Activated naive CD4-positive, alpha-beta T cell (primary cell): ENCODE measurements at places on chromosomes 13 and 19.

DNA sequence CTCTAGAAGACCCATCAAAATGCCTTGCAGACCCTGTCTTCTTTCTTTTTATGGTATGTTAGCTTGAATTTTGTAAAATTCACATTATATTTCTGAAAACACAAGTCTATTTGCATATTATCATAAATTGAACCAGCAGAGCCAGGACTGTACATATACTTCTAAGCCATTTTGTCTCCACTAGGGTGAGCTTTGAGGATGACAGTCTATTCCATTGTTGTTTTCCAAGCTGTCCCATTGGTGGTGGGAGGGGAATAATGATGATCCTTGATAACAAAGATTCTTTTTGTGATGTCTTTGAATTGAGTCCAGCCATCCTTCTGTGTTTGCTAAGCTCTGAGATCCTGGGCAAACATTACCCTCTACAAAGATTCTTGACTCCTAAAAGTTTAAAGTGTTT, 359.3 kb upstream of the PCDH20 start:
- no peak for DNase-seq

- peak; percentile 38 for DNase-seq
These were observed 15.1 kb downstream of the NDUFB7 start for GRCh38 chr19:14556662-14557188.

- DNase-seq: no peak
These were observed 5.5 kb upstream of the ZNF175 start for GRCh38 chr19:51565583-51565982.

DNA sequence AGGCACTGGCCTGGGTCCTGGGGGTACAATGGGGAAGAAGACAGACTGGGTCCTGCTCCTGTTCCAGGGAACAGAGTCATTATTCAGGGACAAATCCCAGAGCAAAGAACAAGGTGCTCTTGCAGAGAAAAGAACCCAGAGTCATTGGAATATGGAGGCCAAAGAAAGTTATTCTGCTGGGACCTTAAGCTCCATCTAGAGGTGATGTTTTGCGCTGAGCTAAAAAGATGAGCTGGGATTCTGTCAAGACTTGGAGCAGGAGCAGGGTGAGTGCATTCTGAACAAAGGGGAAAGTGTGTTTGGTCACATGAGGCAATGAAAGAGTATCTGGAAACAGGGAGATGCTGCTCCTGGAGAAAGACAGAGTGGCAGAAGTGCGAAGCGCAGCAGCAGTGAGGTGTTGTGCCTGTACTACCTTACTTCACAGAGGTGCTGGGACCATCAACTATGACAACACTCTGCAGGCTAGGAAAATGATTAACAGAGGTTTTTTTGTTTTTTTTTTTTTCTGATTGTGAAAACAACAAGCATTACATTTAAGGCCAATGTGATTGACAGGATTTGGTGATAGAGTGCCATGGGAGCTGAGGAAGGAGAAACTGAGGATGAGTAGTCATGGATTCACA, 95.3 kb upstream of the TNFSF11 start:
- DNase-seq: no peak

GRCh38 chr19:35718345-35719041, 690 bp downstream of the KMT2B start:
- DNase-seq: no peak

- no peak for DNase-seq
These were observed 13.1 kb upstream of the LAMP1 start for GRCh38 chr13:113283904-113284303.

GRCh38 chr13:65461590-65461989, 1768.5 kb downstream of the PCDH9 start:
- no peak for DNase-seq

GRCh38 chr13:25725104-25725503, 326.7 kb downstream of the SHISA2 start:
- no peak for DNase-seq

DNA sequence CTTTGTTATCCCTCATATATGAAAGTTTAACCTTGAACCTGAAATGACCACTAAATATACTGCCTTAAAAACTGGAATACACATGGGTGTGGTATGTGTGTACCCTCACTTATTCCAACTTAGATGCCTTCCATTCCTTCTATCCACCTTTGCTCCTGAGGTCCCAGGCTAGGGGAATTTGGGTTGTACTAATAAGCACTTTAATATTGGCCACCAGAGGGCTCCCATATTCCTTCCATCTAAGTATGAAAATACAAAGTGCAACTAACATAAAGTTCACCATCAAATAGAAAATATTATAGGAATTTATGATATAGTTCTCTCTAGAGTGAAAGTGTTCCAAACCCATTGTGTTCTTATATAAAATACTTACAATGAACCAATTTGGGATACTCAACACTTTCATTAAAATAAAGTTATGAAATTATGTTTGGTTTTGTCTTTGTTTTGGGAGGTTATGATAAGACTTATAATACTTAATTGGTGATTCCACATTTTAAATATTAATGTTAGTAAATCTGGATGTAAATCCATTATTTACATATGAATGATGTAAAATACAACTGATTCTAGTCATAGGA, 62.3 kb downstream of the ITGBL1 start:
- no peak for DNase-seq

- DNase-seq: no peak
These were observed 35.0 kb downstream of the FLT1 start for GRCh38 chr13:28459911-28460310.

DNA sequence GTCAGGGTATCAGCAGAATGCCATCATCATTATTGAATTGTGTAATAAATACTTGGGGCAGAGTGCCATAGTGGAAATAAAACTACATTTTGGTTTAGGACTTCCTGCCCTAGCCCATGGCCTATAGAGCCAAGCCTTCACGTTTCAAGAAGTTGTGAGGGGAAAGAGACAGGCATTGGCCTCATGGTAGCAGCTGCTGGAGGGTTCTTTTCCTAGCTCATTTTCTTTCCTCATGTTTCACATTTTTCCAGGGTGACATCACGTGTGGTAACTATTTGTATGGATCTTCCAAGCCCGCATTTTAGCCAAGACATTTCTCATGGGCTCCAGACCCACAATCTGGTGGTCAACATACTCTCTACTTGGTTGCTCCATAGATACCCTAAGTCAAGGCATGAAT, 80.4 kb downstream of the LRCH1 start:
- DNase-seq: no peak

- no peak for DNase-seq
These were observed 163.5 kb downstream of the COG6 start for GRCh38 chr13:39818953-39819352.

GRCh38 chr13:41004875-41005693, 14.0 kb downstream of the ELF1 start:
- DNase-seq: no peak

GRCh38 chr19:45569619-45570421, 14.8 kb downstream of the OPA3 start:
- DNase-seq: peak; percentile 49

DNA sequence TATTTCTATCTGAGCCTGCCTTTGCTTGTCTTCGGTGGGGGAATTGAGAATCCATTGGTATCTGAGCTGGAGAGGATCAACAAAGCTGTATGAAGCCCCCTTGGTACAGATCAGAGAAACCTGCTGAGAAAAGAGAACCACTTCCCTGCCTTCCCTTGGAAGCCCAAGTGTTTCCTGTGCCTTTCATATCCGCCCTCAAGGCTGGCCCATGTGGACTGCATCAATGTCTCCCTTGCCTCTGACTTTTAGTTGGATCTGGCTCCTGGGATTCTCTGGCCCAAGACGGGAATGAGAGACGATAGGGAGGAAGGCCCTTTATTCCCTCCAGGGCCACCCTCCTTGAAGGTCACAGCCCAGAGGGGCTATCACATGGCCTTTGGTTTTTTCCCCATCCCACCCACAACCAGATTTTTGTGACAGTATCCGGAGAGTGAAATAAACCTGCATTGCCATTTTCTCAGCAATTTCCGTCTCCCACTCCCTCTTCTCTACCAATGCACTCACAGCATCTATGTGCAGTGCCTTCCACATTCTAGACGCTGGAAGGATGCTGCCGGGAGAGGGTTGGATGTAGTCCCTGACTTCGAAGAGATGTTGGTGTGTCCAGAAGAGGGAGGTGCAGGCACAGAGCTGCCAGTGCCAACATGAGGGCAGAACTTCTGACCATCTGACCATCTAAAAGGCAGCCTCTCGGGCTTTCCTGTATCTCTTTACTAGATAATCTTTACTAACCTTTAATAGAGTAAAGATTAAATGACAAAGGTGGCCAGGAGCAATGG, 63.8 kb downstream of the KCTD15 start:
- no peak for DNase-seq

- DNase-seq: no peak
These were observed 401.6 kb downstream of the COG6 start for GRCh38 chr13:40056898-40057619.

GRCh38 chr13:102839462-102839861, 6.4 kb upstream of the ERCC5 start:
- DNase-seq: no peak

DNA sequence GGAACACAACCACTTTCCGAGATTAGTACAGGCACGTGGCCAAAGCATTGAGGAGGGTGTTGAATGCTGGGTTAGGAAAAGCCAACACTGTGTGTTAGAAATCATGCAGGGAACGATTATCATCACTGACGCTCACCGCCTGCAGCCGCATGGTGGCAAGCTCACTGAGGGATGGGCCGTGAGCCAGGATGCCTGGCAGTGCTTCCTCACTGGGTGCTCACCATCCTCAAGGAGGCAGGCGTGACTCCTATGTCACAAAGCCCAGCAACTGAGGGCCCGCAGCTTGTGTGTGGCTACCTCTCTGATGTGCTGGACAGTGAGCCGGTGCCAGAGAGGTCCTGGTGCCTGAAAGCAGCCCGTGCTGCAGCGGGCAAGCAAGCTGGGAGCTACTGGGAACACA, 30.4 kb upstream of the TIMM44 start:
- no peak for DNase-seq

DNA sequence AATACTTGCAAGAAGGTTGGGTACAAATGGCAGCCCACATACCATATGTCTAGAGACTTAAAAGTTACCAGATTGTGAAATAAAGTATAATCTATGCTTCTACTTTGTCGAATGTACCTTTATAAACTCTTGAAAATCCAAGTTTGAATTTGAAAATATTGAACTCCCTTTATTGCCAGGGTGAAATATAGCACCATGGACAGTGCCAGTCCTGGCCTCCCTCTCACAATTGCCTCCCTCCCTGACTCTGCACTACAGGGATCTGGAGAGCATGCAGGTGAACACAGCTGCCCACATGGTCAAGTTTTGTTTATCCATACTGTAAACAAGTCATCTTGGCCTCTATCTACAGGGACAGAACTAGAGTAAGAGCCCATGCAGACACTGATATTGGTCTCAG, 394.1 kb upstream of the SLITRK6 start:
- DNase-seq: no peak

GRCh38 chr13:23986619-23987018, 89.3 kb upstream of the C1QTNF9B start:
- no peak for DNase-seq

- DNase-seq: no peak
These were observed 17.8 kb upstream of the CCNA1 start for GRCh38 chr13:36414461-36414860.

- DNase-seq: peak; percentile 27
These were observed 26.3 kb downstream of the ZNF844 start for GRCh38 chr19:12090807-12091206.

- DNase-seq: no peak
These were observed 201.5 kb upstream of the CSNK1A1L start for GRCh38 chr13:37306778-37307544.

- DNase-seq: peak; percentile 21
These were observed 6.2 kb downstream of the HRC start for GRCh38 chr19:49148784-49149651.

- DNase-seq: no peak
These were observed 50.3 kb upstream of the ATP11A start for GRCh38 chr13:112639521-112639920.

DNA sequence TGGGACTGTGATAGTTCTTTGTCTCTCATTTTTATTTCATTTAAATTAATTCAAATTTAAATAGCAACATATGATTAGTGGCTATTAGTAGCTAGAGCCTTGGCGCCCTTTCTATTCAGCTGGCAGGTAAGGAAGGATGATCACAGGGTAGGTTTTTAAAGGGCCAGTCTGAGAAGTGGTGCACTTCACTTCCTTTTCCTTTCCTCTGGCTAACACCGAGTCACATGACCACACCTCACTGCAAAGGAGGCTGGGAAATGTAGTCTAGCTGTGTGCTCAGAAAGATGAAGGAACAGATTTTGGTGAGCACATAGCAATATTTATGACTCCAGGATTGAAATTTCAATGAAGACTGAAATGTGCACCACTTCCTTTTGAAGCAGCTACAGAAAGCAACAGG, 128.7 kb downstream of the TSHZ3 start:
- no peak for DNase-seq

GRCh38 chr13:58687148-58687547, 1055.6 kb downstream of the PCDH17 start:
- DNase-seq: no peak

- no peak for DNase-seq
These were observed 12.7 kb upstream of the LILRA2 start for GRCh38 chr19:54560881-54561385.

DNA sequence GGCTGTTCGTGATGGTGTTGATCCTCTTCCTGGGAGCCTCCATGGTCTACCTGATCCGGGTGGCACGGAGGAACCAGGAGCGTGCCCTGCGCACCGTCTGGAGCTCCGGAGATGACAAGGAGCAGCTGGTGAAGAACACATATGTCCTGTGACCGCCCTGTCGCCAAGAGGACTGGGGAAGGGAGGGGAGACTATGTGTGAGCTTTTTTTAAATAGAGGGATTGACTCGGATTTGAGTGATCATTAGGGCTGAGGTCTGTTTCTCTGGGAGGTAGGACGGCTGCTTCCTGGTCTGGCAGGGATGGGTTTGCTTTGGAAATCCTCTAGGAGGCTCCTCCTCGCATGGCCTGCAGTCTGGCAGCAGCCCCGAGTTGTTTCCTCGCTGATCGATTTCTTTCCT, 12.2 kb upstream of the C19orf33 start:
- DNase-seq: no peak

- no peak for DNase-seq
These were observed 86.4 kb downstream of the EFNB2 start for GRCh38 chr13:106449096-106449495.

- DNase-seq: no peak
These were observed 80.6 kb downstream of the SIPA1L3 start for GRCh38 chr19:37987356-37988332.

DNA sequence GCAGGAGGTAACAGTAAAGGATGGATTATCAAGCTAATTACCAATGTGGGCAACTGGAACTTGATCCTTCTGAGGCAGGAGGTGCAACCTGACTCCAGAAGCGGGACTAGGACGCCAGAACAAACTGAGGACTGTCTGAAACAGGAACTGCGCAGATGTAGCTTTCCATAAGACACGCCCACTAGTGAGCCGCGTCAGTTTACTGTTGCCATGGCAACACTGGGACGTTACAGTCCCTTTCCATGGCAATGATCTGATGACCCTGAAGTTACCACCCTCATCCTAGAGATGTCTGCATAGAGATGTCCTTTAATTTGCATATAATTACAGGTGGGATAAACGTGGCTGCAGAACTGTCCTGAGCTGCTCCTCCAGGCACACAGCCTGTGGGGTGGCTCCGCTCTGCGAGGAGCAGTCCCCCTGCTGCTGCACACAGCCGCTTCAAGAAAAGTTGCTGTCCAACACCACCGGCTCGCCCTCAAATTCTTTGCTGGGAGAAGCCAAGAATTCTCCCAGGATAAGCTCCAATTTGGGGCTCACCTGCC, 816.6 kb downstream of the UQCRFS1 start:
- no peak for DNase-seq
